ENCODE measurements at places on chromosomes 2 and 18. TPM values are rescaled to one million over a fixed set of nuclear protein-coding genes. Genes with fewer than 3 reads are reported as not detected.
A peak's percentile ranks its signal among the peaks of the same experiment; 100 is the strongest.

DNA sequence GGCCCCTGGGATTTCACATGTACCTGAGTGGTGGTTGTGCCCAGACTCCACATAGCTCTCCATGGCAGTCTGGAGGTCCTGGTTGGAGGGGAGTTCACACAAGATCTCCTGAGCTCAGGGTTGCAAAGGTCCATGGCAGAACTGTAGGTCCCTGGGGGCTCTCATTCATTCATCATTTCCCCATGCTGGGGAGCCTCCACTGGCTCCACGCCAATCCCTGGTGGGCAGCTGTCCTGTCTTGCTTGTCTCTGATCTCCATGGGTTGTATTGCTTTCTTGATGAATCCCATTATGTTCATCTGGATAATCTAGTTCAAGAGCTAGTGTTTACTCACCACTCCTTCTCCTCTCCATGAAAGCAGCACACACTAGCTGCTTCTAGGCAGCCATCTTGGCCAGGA lies 42.4 kb downstream of the ZSWIM2 start:
- no peak for DNase-seq

REG3G gene
- not detected for polyA plus RNA-seq

DNA sequence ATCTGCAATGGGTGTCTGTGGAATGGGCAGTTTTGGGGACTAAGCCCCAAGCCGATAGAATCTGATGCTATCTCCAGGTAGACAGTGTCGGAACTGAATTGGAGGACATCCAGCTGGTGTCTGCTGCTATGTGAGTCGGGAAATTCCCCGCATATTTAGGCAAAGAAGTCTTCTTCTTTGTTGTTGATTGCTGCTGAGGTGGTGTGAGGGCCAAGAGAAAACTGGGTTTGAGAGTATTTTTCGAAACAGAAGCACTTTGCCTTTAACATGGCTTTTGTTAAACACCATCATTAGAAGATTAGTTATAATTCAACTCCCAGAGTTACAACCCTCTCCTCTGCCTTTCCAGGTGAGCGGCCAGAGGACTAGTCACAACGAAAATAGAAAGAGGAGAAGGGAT lies 49.4 kb upstream of the ACTR3 start:
- no peak for DNase-seq

STARD7 gene
- 109 TPM for polyA plus RNA-seq

DNA sequence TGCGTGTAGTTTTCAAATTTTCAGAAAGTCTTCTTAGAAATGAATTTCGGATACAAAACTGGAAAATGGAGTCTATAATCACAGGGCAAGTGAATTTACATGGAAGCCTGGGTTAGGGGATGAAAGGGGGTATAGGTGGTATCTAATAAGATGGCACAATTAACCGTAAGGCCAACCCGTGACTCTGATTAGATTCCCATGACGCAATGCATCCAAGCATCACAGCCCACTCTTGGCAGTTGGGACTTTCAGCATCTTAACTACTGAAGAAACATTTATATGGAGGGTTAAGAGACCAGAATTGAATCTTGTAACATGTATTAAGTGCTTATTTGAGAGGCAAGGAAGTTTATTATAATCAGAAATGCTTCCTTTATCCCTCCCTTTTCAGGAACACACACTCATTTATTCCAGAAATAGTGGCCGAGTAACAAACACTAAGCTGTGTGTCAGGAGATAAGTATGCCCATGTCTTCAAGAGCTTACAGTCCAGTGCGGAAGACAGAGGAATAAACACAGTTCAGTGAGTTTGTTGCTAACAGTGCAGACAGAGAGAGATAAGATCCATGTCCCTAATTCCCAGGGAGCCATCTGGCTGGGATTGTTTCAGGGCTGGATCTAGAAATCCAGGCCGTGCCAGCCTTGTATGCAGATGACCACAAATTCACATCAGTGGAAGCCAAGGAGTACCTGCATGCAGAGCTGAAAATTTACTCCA lies 151.2 kb downstream of the ANTXR1 start:
- peak; percentile 67 for DNase-seq

TFCP2L1 gene
- not detected for polyA plus RNA-seq

ABCA12 gene
- polyA plus RNA-seq: 0.02 TPM
